ENCODE measurements at places on chromosomes 5 and 9. TPM values are rescaled to one million over a fixed set of nuclear protein-coding genes. Genes with fewer than 3 reads are reported as not detected.

PARP8 gene
- total RNA-seq = 43.1 TPM

PCDHA2 gene
- not detected for total RNA-seq

SLC28A3 gene
- total RNA-seq = 0.04 TPM

NUTM2F gene
- total RNA-seq = not detected

GLT6D1 gene
- total RNA-seq = not detected

REEP2 gene
- 45.8 TPM for total RNA-seq

FBN2 gene
- 5.3 TPM for total RNA-seq

TRPM3 gene
- total RNA-seq = not detected

TRIM41 gene
- total RNA-seq = 17.6 TPM

TAF1L gene
- total RNA-seq = not detected

CXCL14 gene
- total RNA-seq = 1.1 TPM

ENTPD2 gene
- 1.6 TPM for total RNA-seq

FOXD4 gene
- total RNA-seq = 0.78 TPM

SHISAL2B gene
- total RNA-seq = not detected

Measured in gastroesophageal sphincter (tissue), 4 donors.